Activated CD4-positive, alpha-beta T cell treated with anti-CD3 and anti-CD28 coated beads for 36 hours (primary cell): ENCODE measurements at places on chromosomes 1 and 21. TPM values are rescaled to one million over a fixed set of nuclear protein-coding genes. Genes with fewer than 3 reads are reported as not detected.

DNA sequence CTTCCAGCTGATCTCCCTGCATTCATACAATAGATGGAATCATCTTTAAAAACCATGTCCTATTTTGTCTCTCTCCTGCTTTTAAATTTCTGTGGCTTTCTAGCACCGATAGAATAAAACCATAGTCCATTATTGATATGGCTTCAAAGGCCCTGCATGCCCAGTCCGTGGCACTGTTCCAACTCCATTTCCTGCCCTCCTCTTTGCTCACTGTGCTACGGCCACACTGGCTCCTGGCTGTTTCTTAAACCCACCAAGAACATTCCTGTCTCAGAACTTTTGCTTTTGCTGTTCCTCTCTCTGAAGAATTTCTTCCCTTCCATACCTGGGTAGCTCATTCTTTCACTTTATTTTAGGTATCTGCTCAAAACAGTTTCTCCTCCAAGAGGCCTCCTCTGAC lies 7.2 kb downstream of the SLAMF1 start:
- H3K4me1 ChIP-seq = peaks cover 84% of the 10 kb centered on the region
- peak overlapping the region; percentile 67 for H3K4me3 ChIP-seq
- H3K36me3 ChIP-seq = peaks cover 88% of the 10 kb centered on the region
- peak; percentile 38 for DNase-seq
- H3K27ac ChIP-seq = peak overlapping the region; percentile 95
- H3K27me3 ChIP-seq = no peaks in the 10 kb centered on the region

Gene OVAAL
- not detected for total RNA-seq

Gene HES3
- total RNA-seq = not detected

Gene NGF
- total RNA-seq = not detected

Gene C1orf210
- total RNA-seq = not detected

Gene TARS2
- 43.8 TPM for total RNA-seq

DNA sequence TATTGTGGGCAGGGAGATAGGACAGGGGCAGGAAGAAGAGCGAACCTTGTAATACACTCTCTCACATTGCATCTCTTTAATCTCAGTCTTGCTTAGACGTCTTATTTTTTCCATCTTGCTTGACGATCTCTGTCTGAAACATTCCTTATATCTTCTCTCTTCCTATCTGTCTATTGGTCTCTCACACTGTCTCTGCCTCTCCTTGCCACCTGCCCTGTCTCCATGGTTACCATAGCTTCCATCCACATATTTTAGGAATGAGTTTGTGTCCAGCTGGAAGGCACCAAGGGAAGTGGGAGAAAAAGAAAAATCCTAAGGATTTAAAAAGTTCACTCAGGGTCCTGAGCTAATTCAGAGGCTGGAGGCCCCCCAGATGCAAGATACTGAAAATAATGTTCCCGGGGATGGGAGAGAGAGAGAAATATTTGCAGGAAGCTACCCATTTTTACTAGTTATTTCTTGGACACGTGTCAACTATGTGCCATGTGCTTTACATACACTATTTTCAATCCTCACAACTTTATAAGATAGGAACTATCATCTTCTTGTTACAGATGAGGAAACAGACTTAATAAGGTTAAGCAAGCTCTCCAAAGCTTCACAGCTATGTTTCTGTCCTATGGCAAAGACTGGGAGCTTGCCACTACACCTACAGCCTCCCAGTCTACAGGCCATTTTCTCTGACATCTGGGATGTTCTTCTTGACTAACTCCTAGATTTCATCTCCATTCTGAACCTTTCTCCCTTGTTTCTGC lies 933 bp downstream of the ANKRD34A start:
- H3K4me3 ChIP-seq = peak overlapping the region; percentile 85
- H3K36me3 ChIP-seq = peaks cover 20% of the 10 kb centered on the region
- peak overlapping the region; percentile 87 for H3K27ac ChIP-seq

Gene OR2L2
- 0.11 TPM for total RNA-seq

- peaks cover 7% of the 10 kb centered on the region for H3K27me3 ChIP-seq
- DNase-seq = no peak
- H3K27ac ChIP-seq = no peak overlapping the region
- H3K36me3 ChIP-seq = no peaks in the 10 kb centered on the region
Observed at GRCh38 chr1:202045705-202046104, 35.3 kb downstream of the ELF3 start.

DNA sequence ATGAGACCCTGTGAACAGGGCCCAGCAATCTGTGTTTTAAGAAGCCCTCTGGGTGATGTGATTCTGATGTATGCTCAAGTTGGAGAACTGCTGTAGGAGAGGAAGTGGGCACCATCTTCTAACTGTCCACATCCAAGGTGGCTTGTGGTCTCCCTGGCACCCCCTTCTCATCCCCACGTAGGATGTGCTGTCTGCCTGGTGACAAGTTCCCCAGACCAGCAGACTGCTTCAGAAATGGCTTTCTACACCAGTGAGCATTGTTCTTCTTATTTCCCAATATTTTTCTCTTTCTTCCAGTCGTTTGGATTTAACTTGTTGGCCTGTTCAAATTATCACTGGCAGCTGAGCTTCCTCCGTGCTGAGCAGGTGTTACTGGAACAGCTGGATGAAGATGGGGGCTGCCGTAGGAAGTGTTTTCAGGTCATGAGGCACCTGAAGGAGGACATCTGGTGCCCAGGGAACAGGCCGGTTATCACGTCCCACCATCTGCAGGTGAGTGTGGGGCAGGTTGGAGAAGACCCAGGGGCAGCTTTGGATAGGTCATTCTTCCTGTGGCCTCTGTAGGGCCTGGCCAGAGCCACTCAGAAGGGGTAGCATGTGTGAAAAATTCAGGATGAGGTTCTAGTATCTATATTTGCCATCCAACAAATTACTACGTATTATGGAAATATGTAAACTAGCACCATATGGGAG lies 16.8 kb downstream of the MAB21L3 start:
- no peak for DNase-seq
- peaks cover 14% of the 10 kb centered on the region for H3K27me3 ChIP-seq
- no peaks in the 10 kb centered on the region for H3K36me3 ChIP-seq
- no peak overlapping the region for H3K4me3 ChIP-seq
- H3K4me1 ChIP-seq = peaks cover 39% of the 10 kb centered on the region
- H3K27ac ChIP-seq = no peak overlapping the region

DNA sequence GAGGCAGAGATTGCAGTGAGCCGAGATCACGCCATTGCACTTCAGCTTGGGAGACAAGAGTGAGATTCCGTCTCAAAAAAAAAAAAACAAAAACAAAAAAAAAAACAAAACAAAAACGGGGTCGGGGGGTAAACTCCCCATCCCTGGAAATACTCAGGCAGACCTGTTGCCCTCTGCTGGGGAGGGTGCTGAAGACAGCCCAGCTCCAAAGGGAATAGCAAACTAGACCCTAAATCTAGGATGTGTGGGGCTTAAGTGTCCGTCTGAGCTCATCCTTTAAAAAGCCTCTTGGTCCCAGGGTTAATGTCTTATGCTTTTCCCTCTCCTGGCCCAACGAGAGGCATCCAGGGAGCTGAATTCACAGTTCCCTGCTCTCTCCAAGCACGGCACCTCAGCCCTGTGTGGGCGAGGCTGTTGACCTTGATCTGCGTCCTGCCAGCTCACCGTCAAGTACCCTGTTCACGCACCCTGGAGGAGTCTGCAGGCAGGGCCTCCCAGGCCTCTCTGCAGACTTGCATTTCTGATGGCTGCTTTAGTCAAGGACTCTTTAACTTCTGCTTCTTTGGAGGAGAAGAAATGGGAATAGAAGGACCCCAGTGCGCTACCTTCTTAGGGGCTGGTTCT lies 22.3 kb downstream of the KCND3 start:
- H3K27me3 ChIP-seq = peaks cover 38% of the 10 kb centered on the region
- H3K4me1 ChIP-seq = no peaks in the 10 kb centered on the region
- DNase-seq = no peak
- no peak overlapping the region for H3K4me3 ChIP-seq
- H3K36me3 ChIP-seq = no peaks in the 10 kb centered on the region
- no peak overlapping the region for H3K27ac ChIP-seq

GRCh38 chr1:6783221-6783620 lies 2.0 kb upstream of the CAMTA1 start:
- H3K36me3 ChIP-seq = peaks cover 7% of the 10 kb centered on the region
- peak overlapping the region; percentile 75 for H3K4me3 ChIP-seq
- H3K27me3 ChIP-seq = no peaks in the 10 kb centered on the region
- no peak for DNase-seq
- peaks cover 33% of the 10 kb centered on the region for H3K4me1 ChIP-seq

- H3K4me3 ChIP-seq = no peak overlapping the region
- H3K36me3 ChIP-seq = peaks cover 34% of the 10 kb centered on the region
- no peaks in the 10 kb centered on the region for H3K4me1 ChIP-seq
Observed at GRCh38 chr1:119081700-119082099, 58.8 kb downstream of the WARS2 start.

DNA sequence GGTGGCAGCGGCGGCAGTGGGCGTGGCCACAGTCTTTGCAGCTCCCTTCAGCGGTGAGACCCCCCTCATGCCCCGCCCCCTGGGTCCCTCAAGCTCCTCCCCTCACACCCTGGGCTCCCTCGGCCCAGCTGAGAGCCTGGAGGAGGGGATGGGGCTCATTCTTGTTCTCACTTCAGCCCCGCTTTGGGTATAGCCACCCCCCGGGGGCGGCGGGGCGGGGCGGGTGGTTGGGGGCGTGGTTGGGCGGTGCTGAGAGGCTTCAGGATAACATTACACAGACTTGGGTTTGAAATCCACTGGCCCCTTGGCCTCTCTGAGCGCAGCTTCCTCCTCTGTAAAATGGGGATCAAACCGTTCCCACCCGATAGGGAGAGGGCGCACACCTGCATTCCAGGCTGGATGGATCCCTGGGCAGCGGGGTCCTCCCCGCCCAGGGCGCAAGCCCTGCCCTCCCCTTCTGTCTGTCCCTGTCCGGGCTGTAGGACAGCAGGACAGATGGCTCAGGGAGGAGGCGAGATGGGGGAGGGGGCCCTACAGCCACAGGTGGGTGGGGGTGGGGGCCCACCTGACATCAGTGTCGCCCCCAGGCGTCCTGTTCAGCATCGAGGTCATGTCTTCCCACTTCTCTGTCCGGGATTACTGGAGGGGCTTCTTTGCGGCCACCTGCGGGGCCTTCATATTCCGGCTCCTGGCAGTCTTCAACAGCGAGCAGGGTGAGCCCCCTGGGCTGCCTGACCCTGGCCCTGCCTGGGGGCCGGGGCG lies 5.1 kb downstream of the CLCNKA start:
- H3K4me3 ChIP-seq = no peak overlapping the region
- no peaks in the 10 kb centered on the region for H3K36me3 ChIP-seq
- peak; percentile 73 for DNase-seq
- peaks cover 2% of the 10 kb centered on the region for H3K4me1 ChIP-seq

DNA sequence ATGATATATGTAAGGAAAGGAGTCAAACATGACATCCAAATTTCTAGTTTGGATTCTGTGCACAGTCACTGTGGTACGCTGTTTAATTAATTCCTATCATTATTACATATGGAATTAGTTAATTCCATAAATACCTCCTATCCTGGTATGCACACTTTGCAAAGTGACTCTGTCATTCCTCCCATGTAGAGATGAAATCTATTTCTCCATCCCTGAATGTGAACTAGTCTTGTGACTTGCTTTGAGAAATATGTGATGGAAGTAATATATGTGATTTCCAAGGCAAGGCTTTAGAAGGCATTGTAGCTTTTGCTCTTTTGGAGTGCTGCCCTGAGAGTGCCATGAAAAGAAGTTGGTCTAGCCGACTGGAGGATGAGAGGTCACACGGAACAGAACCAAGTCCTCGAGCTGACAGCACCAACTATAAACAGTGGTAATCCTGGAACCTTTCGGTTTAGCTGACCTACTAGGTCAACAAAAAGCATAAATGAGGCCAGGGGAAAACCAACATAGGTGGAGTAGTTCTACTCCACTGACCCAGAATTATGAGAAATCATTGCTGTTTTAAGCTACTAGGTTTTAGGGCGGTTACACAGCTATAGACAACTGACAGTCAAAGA lies 1.5 kb downstream of the SELENOF start:
- H3K36me3 ChIP-seq = peaks cover 33% of the 10 kb centered on the region
- peak overlapping the region; percentile 72 for H3K27ac ChIP-seq
- no peak for DNase-seq
- peaks cover 51% of the 10 kb centered on the region for H3K4me1 ChIP-seq
- H3K27me3 ChIP-seq = no peaks in the 10 kb centered on the region
- no peak overlapping the region for H3K4me3 ChIP-seq

Gene PITHD1
- total RNA-seq = 64.1 TPM

Gene CRNN
- total RNA-seq = not detected

GRCh38 chr21:26224366-26224765 lies 53.8 kb upstream of the APP start:
- H3K4me3 ChIP-seq = no peak overlapping the region
- H3K4me1 ChIP-seq = no peaks in the 10 kb centered on the region
- DNase-seq = no peak
- peaks cover 2% of the 10 kb centered on the region for H3K27me3 ChIP-seq
- H3K36me3 ChIP-seq = no peaks in the 10 kb centered on the region

Gene EPHA2
- 0.21 TPM for total RNA-seq

Gene TRIM17
- total RNA-seq = 1.3 TPM

Gene CELA2B
- not detected for total RNA-seq

DNA sequence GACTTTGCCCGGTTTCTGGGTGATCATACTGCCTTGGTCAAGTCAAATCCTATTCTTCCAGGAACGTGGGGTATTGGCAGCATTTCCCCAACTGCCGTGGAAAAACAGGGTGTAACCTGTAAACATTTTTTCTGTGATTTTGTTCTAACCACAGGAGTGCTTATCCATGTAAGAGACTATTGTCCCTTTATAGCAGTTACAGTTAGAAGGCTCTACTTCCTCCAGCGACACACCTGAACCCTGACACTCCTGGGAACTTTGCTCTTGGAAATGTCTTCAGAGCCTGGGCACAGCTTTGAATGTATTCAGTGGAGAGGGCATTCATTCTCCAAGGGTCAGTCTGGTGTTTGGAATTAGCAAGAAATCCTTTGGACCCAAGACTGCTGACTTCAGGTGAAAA lies 26.4 kb upstream of the ARHGEF10L start:
- no peak overlapping the region for H3K27ac ChIP-seq
- no peaks in the 10 kb centered on the region for H3K4me1 ChIP-seq
- peaks cover 15% of the 10 kb centered on the region for H3K27me3 ChIP-seq
- no peaks in the 10 kb centered on the region for H3K36me3 ChIP-seq

Gene PTPRF
- 6.8 TPM for total RNA-seq

DNA sequence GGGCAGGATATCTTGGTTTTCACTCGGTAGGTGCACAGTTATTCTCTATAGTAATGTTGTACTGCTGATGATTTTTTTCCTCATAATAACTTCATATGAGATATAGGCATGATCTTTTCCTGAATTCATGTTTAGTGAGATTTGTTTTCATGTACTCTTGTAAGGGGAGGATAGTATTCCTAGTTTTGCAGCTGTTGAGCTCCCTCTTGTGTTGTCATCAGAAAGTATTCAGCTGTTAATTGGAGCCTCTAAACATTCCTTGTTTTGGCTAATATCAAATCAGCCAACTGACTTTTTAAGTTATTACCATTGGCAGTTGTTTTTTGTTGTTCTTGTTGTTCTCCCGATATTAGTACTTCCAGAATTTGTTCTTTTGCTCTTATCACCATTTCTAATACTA lies 24.4 kb downstream of the OR10R2 start:
- H3K4me1 ChIP-seq = no peaks in the 10 kb centered on the region
- H3K27me3 ChIP-seq = peaks cover 10% of the 10 kb centered on the region
- DNase-seq = no peak
- H3K36me3 ChIP-seq = no peaks in the 10 kb centered on the region
- H3K4me3 ChIP-seq = no peak overlapping the region
